ENCODE measurements at places on chromosomes 11 and 22.

DNA sequence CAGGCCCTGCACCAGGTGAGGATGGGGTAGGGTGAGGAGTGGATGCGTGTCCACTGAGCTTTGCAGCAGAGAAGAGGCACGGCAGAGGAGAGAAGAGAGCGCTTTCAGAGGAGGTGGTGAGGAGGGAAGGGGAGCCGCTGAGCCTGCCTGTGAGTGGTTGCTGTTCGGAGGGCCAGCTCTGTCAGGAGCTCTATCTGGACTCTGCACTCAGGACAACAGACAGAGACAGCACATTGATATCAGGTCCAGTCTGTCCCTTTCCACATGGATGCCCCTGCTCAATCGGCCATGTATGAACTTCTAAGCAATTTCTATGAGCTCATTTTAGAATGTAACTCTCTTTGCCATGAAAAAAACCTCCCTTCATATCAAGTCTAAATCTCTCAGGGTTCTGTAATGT lies 158.6 kb downstream of the KIRREL3 start:
- DNase-seq = no peak

DNA sequence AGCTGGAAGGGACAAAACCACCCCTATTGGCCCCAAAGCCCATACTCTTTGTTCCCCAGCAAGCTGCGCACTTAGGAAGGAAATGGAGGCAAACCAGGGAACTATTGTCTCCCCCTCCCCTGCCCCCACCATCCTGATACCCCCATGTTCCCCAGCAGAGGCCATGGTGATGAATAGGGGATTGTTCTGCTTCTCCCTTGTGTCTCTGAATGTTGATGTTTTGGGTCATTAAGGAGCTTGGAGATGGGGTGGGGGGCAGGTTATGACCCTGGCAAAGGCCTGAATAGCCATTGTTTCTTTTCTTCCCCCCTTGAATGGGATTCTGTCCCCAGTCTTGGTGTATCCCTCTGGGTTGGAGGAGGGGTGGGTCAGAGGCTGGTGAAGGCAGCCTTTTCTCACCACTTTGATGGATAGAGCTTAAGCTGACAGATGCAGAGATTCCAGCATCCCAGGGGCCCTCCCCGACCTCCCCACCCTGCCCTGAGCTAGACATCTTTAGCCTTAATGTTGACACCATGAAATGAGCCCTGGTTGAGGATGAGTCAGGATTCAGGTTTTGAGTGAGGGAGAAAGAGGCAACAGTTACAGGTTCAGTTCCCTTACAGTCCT lies 8.3 kb downstream of the DTX4 start:
- no peak for DNase-seq

- no peak for DNase-seq
Measured at GRCh38 chr22:36422287-36423014, 34.7 kb upstream of the MYH9 start.

GRCh38 chr22:23062616-23063538 lies 7.4 kb upstream of the GNAZ start:
- DNase-seq = no peak

DNA sequence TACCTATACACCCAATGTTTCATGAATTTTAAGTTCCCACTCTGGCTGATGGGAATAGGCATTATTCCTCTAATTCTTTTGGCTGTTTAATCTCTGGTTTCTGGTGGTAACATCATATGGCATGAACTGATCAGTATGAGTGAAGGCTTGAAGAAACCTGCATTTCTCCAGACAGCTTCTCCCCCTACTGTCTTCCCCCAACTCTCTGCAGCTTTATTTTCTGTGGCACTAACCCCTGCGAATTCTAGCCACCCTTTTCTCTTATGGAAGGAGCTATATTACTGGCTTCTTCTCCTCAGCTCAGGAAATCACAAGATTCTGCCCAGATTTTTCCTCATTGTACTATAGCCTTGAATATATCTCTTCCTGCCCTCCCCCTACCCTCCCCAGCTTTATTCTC lies 57.1 kb downstream of the CASP12 start:
- no peak for DNase-seq

DNA sequence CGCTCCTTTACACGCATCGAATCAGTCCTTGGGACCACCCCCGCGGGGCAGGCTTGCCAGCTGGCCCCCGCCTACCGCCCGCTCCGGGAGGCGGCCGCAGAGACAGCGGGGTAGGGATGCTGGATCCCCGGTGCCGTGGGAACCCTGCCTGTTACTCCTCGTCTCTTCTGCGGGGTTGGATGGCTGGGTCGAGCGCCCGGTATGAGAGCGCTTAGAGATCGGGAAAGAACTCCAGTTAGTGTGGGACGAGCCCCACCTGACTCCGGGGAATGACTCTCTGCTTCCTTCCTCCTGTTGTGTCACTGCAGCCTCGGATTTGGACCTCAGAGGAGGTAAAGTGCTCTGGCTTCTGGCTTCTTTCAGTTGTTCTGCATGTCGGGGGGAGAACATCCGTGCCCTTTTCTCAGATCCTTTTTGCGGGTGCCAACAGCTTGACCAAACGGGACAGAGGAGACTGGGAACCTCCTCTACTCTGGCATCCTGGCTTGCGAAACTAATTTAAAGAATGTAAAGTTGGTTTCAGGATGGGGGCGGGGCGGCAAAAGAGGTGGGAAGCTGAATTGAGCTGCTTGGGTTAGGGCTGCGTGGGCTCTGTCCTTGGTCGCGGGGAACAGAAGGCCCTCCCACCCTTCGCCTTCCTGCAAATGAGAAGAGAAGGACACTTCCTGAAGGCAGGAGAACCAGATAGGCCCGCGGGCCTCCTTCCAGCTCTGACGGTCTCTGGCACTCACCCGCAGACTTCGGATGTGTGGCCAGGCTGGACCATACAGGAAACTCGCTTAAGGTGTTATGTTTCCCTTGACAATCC lies 938 bp downstream of the LAYN start:
- no peak for DNase-seq

DNA sequence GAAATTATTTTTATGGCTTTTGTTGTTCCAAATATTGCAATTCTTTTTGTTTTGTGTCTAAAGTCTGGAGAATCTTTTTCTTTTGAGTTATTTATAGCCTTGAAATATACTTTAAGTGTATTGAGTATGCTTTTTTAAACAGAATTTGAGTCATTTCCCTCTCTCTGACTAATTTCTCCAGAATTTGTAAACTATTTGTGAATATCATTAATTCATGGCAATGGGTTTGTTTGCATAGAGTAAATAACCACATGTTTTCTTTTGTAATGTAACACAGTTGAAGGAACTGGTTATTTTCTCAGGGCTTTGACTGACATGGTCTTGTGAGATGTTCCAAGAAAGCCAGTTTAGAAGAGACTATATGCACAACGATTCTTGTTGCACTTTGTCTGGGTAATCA lies 30.9 kb upstream of the MPEG1 start:
- DNase-seq = no peak

DNA sequence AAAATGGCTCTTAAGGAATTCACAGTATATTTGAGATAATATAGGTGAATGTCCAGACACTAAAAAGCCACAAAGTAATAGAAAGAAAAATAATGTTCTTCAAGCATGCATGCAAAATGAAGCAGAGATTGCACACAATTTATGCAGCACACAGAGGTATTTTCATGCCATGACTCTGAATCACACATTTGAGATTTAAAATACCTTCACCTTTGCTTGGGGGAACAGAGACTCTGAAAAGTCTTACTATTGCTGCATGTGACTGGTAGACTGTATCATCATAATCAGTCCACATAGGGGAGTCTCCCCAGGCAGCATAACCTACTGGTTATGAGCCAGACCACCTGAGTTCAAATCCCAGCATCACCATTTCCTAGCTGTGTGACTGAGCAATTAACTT lies 96.2 kb downstream of the RCN1 start:
- DNase-seq = no peak

- DNase-seq = no peak
Measured at GRCh38 chr11:133887692-133888332, 42.5 kb upstream of the SPATA19 start.

GRCh38 chr11:34512840-34513681 lies 533 bp downstream of the ELF5 start:
- no peak for DNase-seq

- no peak for DNase-seq
Measured at GRCh38 chr22:38845004-38845740, 1.3 kb upstream of the NPTXR start.

- no peak for DNase-seq
Measured at GRCh38 chr11:35262056-35262455, 123.1 kb downstream of the CD44 start.

DNA sequence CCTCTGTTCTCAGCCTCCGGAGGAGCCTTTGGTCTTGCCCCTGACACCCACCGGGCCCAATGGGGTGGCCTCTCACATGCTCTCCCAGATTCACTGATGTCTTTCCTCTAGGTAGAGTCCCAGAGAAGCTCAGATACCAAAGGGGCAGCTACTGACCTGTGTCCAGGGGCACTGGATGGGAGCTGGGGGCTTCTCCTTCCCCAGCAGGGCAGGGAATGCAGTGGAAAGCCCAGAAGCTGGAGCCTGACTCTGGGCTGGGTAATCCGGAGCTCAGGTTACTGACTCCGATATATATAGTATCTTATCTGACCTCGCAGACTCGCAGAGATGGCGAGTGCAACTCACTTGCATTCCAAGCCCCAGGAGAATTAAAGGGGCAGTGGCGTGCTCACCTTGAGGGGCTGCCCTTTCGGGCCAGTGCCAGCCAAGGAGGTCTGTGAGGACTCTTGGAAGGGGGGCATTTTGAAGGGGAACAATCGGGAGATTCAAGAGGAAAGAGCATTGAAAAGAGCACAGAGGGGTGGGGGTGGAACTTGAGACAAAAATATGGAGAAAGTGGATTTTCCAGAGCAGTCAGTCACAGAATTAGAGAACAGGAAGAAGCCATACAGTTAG lies 2.5 kb downstream of the USP2 start:
- DNase-seq = no peak

DNA sequence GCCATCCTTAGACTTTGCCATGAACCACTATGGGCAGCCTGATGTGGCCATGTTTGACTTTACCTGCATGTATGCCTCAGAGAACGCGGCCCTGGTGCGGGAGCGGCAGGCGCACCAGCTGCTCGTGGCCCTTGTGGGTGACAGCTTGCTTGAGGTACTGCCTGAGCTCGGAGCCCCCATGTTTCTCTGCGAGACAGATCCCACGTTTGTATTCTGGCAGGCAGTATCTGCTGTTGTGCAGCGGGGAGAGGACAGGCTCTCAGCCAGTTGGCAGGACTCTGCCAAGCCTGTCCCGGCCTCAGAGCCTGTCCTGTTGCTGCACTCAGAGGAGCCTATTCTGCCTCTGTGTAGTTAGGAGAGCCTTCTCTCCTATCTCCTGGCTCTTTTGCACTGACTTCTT lies 109.9 kb downstream of the MICAL2 start:
- DNase-seq = peak; percentile 76

GRCh38 chr22:47107431-47107830 lies 345.0 kb downstream of the TBC1D22A start:
- DNase-seq = no peak

DNA sequence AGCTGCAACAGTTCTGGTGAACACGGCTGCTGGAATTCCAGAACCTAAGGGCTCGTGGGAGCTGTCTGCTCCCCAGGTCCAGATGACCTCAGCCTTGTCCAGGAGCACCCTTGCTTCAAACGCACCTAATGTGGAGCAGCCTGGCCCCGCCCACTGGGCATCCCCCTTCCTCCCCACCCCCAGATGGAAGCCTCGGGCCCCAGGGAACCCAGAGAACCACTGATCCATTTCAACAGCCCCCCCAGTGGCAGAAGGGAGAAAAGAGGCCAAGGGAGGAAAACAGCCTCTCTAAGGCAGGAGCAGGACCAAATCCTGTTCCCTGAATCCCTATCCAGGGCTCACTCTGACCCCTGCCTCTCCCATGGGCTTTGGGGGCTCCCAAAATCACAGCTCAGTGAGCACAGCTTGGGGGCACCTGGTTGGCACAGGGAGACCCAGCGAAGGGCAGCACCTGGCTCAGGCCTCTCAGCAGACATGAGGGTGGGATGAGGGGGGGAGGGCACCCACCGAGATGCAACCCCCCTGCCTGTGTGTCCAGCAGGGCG lies 1.2 kb downstream of the CYTH4 start:
- no peak for DNase-seq

DNA sequence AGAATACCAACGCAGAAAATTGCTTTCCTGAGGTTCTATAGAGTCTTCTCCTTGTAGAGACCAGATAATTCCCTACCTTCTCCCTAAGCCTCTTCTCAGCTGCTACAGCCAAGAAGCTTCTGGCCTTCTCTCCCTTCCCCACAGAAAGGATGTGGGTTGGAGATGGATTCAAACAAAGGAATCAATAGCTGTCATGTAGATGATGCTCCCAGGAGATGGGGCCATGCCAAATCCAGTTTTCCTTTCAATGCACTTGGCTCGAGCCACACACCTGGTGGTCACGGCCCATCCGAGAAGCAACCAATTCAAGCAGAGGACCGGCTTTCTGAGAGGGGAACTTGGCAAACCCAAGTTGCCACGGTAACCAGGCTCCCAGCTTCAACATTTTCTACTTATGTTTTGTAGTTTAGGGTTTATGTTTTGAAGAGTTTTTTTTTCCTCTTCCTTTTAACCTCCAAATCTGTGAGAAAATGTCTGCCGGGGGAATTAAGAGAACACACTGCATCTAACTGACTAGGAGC lies 31.3 kb upstream of the OPCML start:
- no peak for DNase-seq

- DNase-seq = no peak
Measured at GRCh38 chr22:49885281-49885680, 31.6 kb downstream of the ZBED4 start.

DNA sequence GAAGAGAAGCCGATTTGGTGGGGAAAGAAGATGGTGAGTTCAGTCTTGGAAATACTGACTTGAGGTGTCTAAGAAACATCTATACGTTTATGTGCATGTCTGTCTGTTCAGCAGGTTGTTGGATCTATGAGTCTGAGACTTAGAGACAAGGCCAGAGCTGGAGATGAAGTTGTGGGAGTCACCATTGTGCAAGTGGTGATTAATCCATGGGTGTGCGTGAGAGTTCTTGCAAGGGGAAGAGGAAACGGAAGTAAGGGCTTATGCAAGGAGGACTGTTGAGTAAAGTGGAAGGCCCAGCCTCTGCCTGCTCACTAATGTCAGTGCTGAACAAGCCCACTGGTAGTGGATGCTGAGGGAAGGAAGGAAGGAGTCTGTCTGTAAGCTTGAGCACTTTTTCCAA lies 9.7 kb downstream of the TMEM45B start:
- DNase-seq = no peak

GRCh38 chr22:38788021-38788816 lies 5.7 kb downstream of the DNAL4 start:
- peak; percentile 87 for DNase-seq

- DNase-seq = no peak
Measured at GRCh38 chr11:29448246-29448877, 568.5 kb downstream of the KCNA4 start.

- no peak for DNase-seq
Measured at GRCh38 chr11:57674251-57674650, 6.3 kb downstream of the ZDHHC5 start.
